ENCODE measurements at places on chromosomes 7 and 10. TPM values are rescaled to one million over a fixed set of nuclear protein-coding genes. Genes with fewer than 3 reads are reported as not detected.

Gene ASB10
- total RNA-seq: not detected

Gene SPDYE5
- not detected for total RNA-seq

Gene ATOH7
- not detected for total RNA-seq

Gene PPP1R9A
- 5.4 TPM for total RNA-seq

Gene TPK1
- total RNA-seq: 4.2 TPM

Gene PURB
- 9.6 TPM for total RNA-seq

Gene CTTNBP2
- 1.7 TPM for total RNA-seq

Gene ITPRID1
- total RNA-seq: not detected

Gene TAS2R5
- 0.51 TPM for total RNA-seq

Gene GPR15LG
- total RNA-seq: not detected

Gene FAM25C
- not detected for total RNA-seq

Gene HOXA1
- 0.08 TPM for total RNA-seq

All from liver (tissue), 10 donors.